ENCODE measurements at places on chromosomes 7 and 10. TPM values are rescaled to one million over a fixed set of nuclear protein-coding genes. Genes with fewer than 3 reads are reported as not detected.

GRCh38 chr7:103811997-103812396, 177.5 kb downstream of the RELN start:
- DNase-seq, result no peak
- H3K36me3 ChIP-seq, result no peaks in the 10 kb centered on the region
- peaks cover 13% of the 10 kb centered on the region for H3K27me3 ChIP-seq
- no peak overlapping the region for H3K4me3 ChIP-seq

DNA sequence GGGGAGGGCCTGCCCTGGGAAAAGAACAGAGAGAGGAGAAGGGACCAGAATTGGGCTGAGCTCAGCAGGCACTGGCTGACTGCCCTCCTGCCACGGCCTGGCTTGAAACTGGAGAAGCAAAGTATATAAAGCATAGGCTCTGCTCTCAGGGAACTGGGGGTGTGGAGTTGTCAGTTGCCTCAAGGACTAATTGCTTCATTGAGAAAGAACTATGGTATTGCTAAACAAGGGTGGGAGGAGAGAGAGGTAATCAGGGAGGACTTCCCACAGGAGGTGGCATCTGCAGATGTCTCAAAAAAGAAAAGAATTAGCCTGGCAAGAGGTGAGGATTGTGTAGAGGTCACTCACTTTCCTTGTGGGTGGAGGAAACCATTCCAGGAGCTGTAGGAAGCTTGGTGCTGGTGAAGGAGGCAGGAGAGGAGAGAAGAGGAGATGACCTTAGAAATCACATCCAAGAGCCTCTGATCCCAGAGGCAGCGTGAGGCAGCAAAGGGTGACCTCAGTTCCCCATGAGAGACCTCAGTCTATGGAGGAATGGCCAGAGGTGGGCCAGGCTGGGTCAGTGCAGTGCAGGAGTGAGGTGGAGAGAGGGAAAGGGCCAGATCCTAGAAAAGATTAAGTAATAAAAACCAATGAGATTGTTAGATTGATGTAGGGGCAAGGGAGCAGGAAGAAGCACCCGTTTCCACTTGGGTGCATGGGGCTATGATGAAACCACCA, 2.4 kb downstream of the PILRB start:
- no peak overlapping the region for H3K4me3 ChIP-seq
- H3K36me3 ChIP-seq, result peaks cover 31% of the 10 kb centered on the region
- H3K27ac ChIP-seq, result no peak overlapping the region

DNA sequence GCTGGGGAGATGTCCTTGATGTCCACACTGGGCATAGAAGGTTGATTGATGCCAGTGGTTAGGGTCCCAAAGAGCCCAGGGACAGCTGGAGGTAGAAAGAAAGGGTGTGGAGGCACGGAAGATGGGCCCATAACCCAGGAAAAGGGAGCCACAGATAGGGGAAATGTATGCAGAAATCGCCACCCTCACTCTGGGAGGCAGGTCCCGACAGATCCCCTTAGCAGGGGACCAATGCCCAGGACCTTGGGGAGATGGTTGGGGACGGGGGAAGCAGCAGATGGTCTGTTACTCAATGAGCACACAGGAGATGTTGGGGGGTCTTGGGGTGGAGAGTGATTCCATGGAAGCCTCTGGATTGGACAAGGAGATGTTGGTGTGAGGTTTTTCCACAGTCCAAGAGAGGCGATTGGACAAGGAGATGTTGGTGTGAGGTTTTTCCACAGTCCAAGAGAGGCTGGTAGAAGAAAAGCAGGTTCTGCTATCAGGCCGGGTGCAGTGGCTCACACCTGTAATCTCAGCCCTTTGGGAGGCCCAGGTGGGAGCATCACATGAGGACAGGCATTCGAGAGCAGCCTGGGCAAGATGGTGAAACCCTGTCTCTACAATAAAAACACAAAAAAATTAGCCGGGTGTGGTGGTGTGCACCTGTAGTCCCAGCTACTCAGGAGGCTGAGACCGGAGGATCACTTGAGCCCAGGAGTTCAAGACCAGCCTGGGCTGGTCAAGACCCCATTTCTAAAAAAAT, 7.0 kb upstream of the PPP1R35 start:
- no peak for DNase-seq
- H3K4me1 ChIP-seq, result peaks cover 11% of the 10 kb centered on the region
- H3K27me3 ChIP-seq, result no peaks in the 10 kb centered on the region
- H3K27ac ChIP-seq, result no peak overlapping the region
- H3K36me3 ChIP-seq, result no peaks in the 10 kb centered on the region

Gene OR6V1
- not detected for total RNA-seq

DNA sequence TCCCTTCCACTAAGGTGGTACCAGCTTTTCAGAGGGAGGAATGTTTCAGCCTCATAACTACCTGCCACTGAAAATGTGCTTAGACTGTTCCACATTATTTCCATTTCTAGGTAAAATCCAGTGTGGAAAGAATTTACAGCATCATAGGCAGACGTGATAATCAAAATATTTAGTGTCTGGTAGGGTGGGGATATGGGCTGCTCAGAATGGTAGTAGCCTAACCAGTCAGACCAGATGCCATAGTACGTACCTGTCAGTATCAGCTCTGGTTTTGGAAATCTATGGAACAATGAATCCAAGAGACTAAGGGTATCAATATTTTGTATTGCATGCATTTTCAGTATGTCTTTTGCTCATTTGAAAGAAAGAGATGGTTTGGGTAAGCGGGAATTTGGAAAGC, 76.8 kb upstream of the APBB1IP start:
- no peaks in the 10 kb centered on the region for H3K4me1 ChIP-seq
- H3K36me3 ChIP-seq, result no peaks in the 10 kb centered on the region
- H3K4me3 ChIP-seq, result no peak overlapping the region

GRCh38 chr7:143458263-143458662, 15.0 kb downstream of the TAS2R60 start:
- H3K4me1 ChIP-seq, result no peaks in the 10 kb centered on the region
- DNase-seq, result no peak
- no peak overlapping the region for H3K27ac ChIP-seq
- H3K36me3 ChIP-seq, result no peaks in the 10 kb centered on the region
- H3K27me3 ChIP-seq, result no peaks in the 10 kb centered on the region
- H3K4me3 ChIP-seq, result no peak overlapping the region

- H3K36me3 ChIP-seq, result no peaks in the 10 kb centered on the region
- no peak overlapping the region for H3K27ac ChIP-seq
- no peak for DNase-seq
- no peaks in the 10 kb centered on the region for H3K27me3 ChIP-seq
- no peak overlapping the region for H3K4me3 ChIP-seq
Measured at GRCh38 chr7:111053035-111053434, 37.9 kb upstream of the LRRN3 start.

Gene IL6
- not detected for total RNA-seq

DNA sequence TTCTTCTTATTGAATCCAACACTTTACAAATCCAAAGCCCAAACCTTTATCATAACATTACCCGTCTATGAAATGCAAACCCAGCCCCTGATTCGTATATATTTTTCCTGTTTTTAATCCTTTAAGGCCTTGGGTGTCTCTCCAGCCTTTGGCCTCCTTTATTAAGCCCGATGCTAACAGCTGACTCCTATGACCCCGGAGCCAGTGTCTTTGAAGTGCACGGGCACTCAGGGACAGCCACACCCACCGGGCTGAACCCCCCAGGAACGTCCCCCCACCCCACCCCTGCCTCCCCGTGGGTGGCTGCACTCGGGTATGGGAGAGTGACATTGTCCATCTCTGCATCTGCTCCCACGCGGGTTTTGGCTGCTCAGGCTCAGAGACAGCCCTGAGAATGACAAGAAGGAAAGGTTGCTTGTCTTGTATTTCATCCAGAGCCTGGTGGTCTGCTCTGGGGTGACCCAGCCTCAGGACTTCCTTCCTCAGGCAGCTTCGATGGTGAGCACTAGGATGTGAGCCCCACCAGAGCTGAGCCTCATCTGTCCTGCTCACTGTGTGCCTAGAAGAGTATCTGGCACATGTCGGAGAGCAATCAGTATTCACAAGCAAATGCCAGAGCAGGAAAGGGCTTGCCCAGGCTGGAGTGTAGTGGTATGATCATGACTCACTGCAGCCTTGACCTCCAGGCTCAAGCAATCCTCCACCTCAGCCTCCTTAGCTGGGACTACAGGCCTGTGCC, 210.4 kb downstream of the SKIDA1 start:
- H3K4me1 ChIP-seq, result peaks cover 58% of the 10 kb centered on the region
- H3K36me3 ChIP-seq, result no peaks in the 10 kb centered on the region
- no peaks in the 10 kb centered on the region for H3K27me3 ChIP-seq
- H3K4me3 ChIP-seq, result no peak overlapping the region
- H3K27ac ChIP-seq, result peak overlapping the region; percentile 74

DNA sequence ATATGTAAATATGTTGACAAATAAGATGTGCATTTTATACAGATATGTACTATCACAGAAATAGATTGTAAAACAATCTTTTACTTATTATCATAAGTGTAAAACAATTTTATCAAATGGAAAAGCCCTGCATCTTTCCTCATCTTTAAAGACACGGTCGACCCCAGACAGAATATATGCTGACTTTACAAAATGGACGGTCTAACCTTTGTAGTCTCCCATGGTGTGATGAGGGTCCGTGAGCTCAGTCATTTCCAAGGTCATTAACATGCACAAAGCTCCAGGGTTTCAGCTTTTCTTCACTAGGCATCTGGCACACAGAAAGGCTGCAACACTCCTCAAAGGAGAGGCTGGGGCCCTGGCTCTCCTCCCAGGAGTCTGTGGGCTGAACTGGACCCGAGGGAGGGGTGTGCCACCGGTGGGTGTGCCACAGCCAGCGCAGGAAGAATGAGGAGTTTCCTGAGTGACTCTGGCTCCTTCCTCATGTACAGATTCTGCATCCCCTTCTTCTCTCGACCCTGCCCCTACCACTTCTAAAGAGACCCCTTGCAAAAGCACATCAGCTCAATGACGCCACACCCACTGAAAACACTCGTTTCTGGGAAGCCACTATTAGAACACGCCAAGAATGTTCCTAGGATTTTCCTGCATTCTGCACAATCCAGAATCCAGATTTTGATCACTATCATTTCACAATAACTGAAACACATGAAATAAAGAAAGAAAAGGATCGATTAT, 26.2 kb upstream of the ABLIM1 start:
- H3K27ac ChIP-seq, result no peak overlapping the region
- no peak overlapping the region for H3K4me3 ChIP-seq
- H3K27me3 ChIP-seq, result no peaks in the 10 kb centered on the region
- H3K4me1 ChIP-seq, result peaks cover 29% of the 10 kb centered on the region

Gene GIMAP4
- 0.49 TPM for total RNA-seq

Gene FANK1
- 5.4 TPM for total RNA-seq

Gene PPIF
- 85.0 TPM for total RNA-seq

Gene EPHB6
- total RNA-seq, result 12.6 TPM

DNA sequence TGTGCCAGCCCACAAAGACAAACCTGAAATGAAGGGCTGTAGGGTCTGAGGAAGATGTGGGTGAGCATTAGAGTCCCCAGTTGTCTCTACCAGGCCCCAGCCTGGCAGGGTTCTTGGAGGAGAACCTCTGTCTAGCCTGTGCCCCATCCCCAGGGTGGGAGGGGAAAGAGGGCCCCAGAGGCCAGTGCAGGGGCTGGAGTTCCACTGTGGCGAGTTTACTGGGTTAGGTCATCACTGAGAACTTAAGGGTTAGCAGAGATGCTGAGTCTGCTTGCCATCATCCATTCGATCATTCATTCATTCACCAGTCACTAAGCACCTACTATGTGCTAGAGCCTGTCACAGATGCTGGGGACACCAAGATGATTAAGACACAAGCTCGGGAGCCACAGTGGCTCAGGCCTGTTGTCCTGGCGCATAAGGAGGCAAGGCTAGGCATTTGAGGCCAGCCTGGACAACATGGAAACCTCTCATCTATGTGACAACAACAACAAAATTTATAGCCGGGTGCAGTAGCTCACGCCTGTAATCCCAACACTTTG, 2.6 kb downstream of the ANKRD2 start:
- H3K4me3 ChIP-seq, result peak overlapping the region; percentile 44
- no peaks in the 10 kb centered on the region for H3K27me3 ChIP-seq
- H3K27ac ChIP-seq, result peak overlapping the region; percentile 69
- DNase-seq, result no peak
- H3K4me1 ChIP-seq, result peaks cover 60% of the 10 kb centered on the region
- no peaks in the 10 kb centered on the region for H3K36me3 ChIP-seq

Gene BTBD16
- 0.27 TPM for total RNA-seq

DNA sequence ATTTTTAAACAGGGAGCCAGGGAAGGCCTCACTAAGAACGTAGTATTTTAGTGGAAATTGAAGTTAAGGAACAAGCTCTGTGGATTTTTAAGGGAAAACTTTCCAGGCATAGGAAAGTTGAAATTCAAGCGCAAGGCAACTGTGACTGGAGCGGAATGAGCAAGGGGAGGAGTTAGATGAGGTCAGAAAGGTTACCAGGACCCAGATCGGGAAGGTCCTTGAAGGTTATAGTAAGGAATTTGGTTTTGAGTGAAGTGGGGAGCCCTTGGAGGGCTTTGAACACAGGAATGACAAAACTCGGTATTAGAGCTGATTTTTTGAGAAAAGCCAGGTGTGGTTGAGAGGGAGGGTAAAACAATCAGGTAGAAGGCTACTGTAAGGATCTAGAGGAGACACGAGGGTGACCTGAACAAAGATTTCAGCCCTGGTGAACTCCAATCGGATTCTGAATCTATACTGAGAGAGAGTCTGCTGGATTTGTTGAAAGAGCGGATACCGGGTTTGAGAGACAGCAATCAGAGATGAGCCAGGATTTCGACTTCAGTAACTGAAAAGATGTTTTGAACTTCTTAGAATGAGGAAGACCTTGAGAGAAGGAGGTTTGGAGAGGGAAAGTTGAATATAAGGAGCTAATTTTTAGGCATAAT, 1013.9 kb downstream of the NRG3 start:
- H3K4me1 ChIP-seq, result no peaks in the 10 kb centered on the region
- no peak overlapping the region for H3K4me3 ChIP-seq
- H3K27me3 ChIP-seq, result no peaks in the 10 kb centered on the region
- DNase-seq, result no peak
- no peak overlapping the region for H3K27ac ChIP-seq

Gene CPEB3
- total RNA-seq, result 3.0 TPM

GRCh38 chr7:16646472-16647072, 591 bp downstream of the BZW2 start:
- peak overlapping the region; percentile 89 for H3K27ac ChIP-seq
- no peak for DNase-seq
- 0 out of 2 replicates have a peak, but pooled peaks cover 7% of the 10 kb centered on the region for H3K36me3 ChIP-seq
- peaks cover 28% of the 10 kb centered on the region for H3K4me1 ChIP-seq
- H3K4me3 ChIP-seq, result peak overlapping the region; percentile 85
- no peaks in the 10 kb centered on the region for H3K27me3 ChIP-seq

GRCh38 chr7:116443101-116443523, 56.4 kb upstream of the CAV2 start:
- peak; percentile 97 for DNase-seq
- peak overlapping the region; percentile 97 for H3K27ac ChIP-seq
- H3K4me1 ChIP-seq, result peaks cover 59% of the 10 kb centered on the region
- H3K27me3 ChIP-seq, result no peaks in the 10 kb centered on the region
